ENCODE measurements at places on chromosomes 3 and 15.

GRCh38 chr3:58724336-58724735 is 57.8 kb upstream of the FAM3D start:
- no peak for DNase-seq

DNA sequence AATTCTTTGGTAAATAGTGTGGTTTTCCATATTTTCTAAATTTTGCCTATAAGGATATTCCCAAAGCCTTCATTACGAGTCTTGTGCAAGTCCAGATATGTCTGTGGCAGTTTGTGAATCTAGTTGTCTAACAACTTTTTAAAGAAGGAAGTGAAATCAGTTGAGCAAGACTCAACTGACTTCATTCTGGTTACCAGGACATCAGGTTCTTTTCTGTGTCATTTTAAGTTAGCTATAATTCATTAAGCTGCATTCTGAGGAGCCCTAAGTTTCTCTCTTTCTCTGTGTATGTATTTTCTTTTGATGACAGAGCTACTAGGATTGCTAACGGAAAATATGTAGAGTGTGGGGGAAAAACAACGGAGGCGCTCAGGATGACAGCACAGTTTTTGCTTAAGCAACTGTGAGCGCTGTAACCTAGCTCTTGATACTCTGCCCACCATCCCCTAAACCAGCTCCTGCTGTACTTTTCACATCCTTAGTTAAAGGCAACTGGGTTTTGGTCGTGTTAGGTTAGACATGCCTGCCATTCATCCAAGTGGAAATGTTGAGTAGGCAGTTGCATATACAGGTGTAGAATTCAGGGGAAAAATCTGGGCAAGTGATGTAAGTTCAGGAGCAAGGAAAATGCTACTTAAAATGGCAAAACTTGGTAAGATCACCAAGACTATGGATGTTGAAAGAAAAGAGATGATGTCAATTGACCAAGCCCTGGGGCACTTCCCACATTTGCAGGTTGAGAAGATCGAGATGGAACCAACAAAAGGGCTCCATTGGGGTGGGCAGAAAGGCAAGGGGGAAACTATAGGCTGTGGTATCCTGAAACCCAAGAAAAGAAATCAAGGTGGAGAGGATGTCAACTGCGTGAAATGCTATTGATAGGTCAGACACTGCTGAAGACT is 9.2 kb downstream of the MFSD1 start:
- no peak for DNase-seq

GRCh38 chr3:98188545-98188944 is 22.0 kb downstream of the OR5H15 start:
- DNase-seq: peak; percentile 35

- DNase-seq: no peak
These were observed 213.1 kb upstream of the ADAMTS9 start for GRCh38 chr3:64900617-64901521.

DNA sequence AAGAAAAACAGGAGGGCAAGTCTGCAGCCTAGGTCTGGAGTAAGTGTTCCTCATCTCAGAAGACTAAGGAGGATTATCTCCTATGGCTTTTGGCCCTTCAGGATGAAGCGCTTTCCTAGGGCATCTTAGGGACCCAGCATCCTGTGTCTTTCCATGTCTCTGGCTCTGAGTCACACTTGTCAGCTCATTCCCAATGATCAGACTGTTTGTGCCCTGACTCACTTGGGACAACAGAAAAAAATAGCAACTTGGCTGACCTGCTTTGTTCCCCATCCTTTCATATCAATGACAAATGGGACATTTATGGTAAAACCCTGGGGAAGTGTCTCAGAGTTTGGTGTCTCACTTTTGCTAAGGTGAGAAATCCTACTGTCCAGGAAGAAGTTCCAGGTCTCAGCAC is 76.2 kb upstream of the OXTR start:
- no peak for DNase-seq

DNA sequence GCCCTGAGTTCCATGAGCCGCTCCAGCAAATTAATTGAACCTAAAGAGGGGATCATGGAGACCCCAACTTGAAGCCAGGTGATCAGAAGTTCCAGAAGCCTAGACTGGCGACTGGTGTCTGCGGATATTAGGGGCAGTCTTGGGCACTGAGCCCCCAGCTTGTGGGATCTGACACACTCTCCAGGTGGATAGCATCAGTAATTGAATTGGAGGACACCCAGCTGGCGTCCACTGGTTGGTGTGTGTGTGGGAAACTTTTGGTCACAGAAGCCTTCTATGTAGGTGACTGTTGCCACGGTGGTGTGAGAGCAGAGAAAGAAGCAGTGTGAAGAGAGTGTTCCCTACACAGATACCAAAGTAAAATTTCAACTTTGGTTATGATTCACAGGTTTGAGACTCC is 106.0 kb upstream of the ADPGK start:
- no peak for DNase-seq

DNA sequence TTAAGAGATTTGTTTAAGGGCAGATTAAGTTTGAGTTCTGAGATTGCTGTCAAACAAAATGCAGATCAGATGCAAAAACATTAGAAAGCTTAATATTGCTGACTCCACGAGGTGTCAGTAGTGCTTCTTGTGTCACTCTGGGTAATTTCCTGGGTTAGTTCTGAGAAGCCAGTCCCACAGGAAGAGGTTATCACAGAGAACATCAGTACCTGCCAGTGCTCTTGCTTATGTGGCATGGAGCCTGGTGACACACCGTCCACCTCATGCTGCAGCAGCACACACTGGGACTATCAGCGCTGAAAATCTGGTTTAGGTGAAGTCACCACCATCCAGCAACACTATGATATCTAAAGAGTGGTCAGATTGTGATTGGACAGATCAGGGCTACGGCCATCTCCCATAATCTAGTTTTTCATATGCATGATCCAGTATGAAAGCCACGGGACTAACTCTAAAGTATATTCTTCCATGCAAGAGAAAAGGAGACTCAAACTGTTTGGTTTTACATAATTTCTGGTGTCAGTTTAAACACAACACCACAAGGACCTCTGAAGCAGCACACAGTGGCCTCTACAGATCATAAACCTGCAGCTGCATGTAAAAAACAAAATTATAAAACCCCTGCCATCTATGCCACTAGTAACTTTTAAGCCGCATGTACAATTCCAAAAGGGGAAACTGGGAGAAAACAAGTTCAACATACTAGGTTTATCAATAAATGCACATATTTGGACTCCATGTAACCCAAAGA is 36.1 kb upstream of the MYO5C start:
- DNase-seq: peak; percentile 83

- no peak for DNase-seq
These were observed 28.4 kb downstream of the RGMA start for GRCh38 chr15:93060336-93061248.

GRCh38 chr15:42845581-42845980 is 75.0 kb downstream of the TTBK2 start:
- no peak for DNase-seq

DNA sequence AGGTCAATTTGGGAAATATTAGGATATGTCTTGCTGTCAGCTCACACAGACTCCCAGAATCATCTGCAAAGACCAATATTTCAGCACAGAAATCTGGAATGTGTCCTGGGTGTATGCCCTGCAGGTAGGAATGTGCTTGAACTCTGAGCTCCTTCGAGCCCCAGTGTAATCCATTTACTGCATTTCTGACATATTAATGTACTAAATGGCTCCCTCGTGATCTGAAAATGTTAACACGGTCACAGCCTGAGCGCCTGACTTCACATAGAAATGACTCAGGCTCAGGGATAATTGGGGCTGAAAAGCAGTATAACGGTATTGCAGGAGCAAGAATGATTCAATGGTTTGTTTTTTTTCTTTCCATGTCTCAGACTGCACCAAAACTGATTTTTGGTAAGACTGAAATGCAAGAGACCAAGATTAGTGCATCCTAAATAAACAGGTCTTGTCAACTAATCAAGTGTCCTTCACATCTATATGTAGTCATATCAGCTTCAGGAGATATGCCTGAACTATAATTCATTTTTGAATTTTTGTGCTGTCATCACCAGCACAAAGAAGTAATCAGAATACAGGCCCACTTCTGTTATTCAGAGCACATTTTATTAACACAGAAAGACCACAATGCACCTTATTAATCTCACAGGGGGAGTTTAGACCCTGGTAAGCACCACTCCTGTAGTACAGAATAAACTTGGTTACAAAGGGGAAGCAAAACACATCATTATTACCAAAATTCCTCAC is 49.8 kb downstream of the DCLK3 start:
- no peak for DNase-seq

- no peak for DNase-seq
These were observed 47.9 kb downstream of the SEMA3G start for GRCh38 chr3:52396907-52397591.

- no peak for DNase-seq
These were observed 479 bp upstream of the PLD1 start for GRCh38 chr3:171810629-171811294.

GRCh38 chr15:66854012-66854965 is 152.3 kb downstream of the SMAD6 start:
- no peak for DNase-seq

DNA sequence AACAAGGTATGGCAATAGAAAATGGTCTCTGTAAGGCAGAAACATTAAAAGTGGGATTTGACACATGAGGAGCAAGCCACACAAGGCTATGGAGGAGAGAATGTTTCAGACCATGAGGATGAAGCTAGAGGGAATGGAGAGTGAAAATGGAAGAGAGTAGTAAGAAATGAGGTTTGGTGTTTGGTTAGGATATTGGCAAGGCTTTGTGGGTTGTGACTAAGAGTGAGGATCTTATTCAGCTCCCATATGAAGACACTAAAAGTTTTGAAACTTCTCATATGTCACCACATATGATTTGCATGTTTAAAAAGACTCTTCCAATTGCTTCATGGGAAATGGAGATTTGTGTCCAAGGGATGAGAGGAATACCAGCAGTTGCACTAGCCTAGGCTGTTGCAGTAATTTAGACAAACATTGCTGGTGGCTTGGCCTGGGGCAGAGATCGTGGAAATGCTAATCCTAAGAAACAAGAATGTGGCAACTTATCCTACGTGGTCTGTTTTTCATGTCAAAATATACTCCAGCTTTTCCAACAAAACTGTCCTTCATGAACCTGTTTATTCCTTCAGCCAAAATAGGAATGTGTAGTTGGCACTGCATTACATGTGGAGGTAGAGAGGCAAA is 749.0 kb downstream of the PDCD6IP start:
- DNase-seq: no peak

GRCh38 chr15:39665629-39666250 is 84.9 kb downstream of the THBS1 start:
- DNase-seq: peak; percentile 28

All from CD4-positive, alpha-beta T cell treated with Interleukin-17A for 1 hour (primary cell).